ENCODE measurements at places on chromosomes 3 and 15. TPM values are rescaled to one million over a fixed set of nuclear protein-coding genes. Genes with fewer than 3 reads are reported as not detected.

DNA sequence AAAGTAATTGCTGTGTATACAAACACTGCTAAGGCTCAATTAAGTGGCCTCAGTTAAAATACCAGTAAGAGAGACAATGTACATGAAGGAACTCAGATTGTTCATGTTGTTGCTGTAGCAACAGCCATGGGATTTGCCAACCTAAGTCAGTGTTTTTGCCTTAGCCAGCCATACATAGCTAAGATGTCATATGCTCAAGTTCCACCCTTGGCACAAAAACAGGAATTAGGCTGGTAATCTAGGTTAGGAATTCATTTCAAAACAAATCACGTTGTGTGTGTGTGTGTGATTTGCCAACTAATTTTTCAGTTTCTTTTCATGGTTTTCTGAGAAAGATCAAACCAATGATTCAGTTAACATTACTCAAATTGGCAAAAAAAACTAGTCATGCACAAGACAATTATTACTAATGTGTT is 143.7 kb upstream of the KCNMB2 start:
- no peak overlapping the region for H3K4me3 ChIP-seq
- DNase-seq: no peak
- no peaks in the 10 kb centered on the region for H3K4me1 ChIP-seq
- no peaks in the 10 kb centered on the region for H3K36me3 ChIP-seq
- no peaks in the 10 kb centered on the region for H3K27me3 ChIP-seq

- H3K4me1 ChIP-seq: no peaks in the 10 kb centered on the region
- no peak overlapping the region for H3K27ac ChIP-seq
- H3K4me3 ChIP-seq: no peak overlapping the region
Observed at GRCh38 chr3:174202561-174202960, 656.6 kb upstream of the NAALADL2 start.

DNA sequence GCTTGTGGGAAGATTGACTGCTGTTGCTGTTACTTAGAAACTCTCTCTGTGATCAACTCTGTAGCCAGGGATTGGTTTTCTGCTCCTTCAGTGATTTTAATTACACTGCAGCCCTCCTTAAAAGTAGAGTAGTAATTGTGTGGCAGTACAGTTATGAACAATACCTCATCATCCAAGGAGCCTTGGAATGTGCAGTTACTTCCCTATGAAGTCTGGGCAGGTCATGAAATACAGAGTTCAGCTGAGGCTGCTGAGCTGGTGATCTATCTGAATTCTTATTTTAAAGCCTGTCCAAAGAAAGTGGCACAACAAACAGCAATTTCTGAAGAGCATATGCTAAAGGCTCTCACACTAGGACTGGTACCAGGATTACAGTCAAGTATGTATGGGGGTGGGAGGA is 37.4 kb upstream of the MRPL3 start:
- H3K4me3 ChIP-seq: no peak overlapping the region
- DNase-seq: no peak

GRCh38 chr3:168341956-168342936 is 246.5 kb upstream of the GOLIM4 start:
- H3K4me1 ChIP-seq: no peaks in the 10 kb centered on the region
- no peak for DNase-seq
- no peaks in the 10 kb centered on the region for H3K27me3 ChIP-seq
- no peak overlapping the region for H3K4me3 ChIP-seq
- H3K36me3 ChIP-seq: no peaks in the 10 kb centered on the region
- no peak overlapping the region for H3K27ac ChIP-seq

DNA sequence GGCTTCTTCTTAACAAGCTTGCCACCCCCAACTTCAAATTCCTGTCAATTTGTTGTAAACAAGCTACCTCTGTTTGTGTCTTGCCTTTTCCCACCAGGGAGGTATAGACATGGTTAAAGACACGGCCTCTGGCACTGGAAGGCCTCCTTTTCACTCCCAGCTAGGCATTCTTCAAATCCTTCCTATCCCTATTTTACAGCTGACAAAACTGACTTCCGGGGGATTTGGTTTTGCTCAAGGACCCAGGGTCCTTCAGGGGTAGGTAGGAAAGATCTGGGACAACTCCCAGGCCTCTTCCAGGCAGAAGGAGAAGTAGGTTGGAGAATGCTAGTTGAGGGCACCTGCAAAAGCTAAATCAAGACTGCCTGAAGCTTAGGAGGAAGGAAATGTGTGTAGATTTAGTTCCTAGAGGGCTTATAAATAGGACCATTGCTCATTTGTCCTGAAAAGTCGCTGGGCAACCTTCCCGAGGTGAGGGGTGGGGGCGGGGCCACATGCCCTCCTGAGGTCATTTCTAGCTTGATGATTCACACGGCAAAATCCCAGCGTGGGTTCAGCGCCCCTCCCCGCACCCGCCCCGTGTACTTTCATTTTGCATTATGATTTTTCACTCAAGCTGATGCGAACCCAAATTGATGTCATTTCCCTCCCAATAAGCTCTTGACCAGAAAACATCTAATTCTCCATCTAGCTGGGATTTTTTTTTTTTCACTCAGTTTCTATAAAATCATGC is 365.5 kb downstream of the SHQ1 start:
- H3K27me3 ChIP-seq: no peaks in the 10 kb centered on the region
- DNase-seq: peak; percentile 46
- H3K27ac ChIP-seq: no peak overlapping the region
- peak overlapping the region; percentile 49 for H3K4me3 ChIP-seq
- H3K4me1 ChIP-seq: peaks cover 10% of the 10 kb centered on the region
- H3K36me3 ChIP-seq: no peaks in the 10 kb centered on the region

- no peaks in the 10 kb centered on the region for H3K27me3 ChIP-seq
- peaks cover 55% of the 10 kb centered on the region for H3K4me1 ChIP-seq
Observed at GRCh38 chr15:85579957-85580694, 199.7 kb downstream of the AKAP13 start.

- H3K27me3 ChIP-seq: no peaks in the 10 kb centered on the region
- DNase-seq: no peak
- H3K27ac ChIP-seq: no peak overlapping the region
- H3K4me1 ChIP-seq: no peaks in the 10 kb centered on the region
- no peak overlapping the region for H3K4me3 ChIP-seq
- no peaks in the 10 kb centered on the region for H3K36me3 ChIP-seq
Observed at GRCh38 chr3:34947834-34948233, 691.5 kb upstream of the ARPP21 start.

- H3K27me3 ChIP-seq: no peaks in the 10 kb centered on the region
- no peaks in the 10 kb centered on the region for H3K36me3 ChIP-seq
- DNase-seq: no peak
- H3K4me1 ChIP-seq: no peaks in the 10 kb centered on the region
- H3K4me3 ChIP-seq: no peak overlapping the region
- H3K27ac ChIP-seq: no peak overlapping the region
Observed at GRCh38 chr3:59653405-59654122, 603.7 kb upstream of the CFAP20DC start.

FBXL2 gene
- not detected for total RNA-seq

GRCh38 chr3:56930706-56931105 is 129.0 kb upstream of the ARHGEF3 start:
- H3K4me1 ChIP-seq: peaks cover 4% of the 10 kb centered on the region
- H3K36me3 ChIP-seq: no peaks in the 10 kb centered on the region
- no peak overlapping the region for H3K27ac ChIP-seq
- H3K27me3 ChIP-seq: no peaks in the 10 kb centered on the region
- no peak for DNase-seq

DNA sequence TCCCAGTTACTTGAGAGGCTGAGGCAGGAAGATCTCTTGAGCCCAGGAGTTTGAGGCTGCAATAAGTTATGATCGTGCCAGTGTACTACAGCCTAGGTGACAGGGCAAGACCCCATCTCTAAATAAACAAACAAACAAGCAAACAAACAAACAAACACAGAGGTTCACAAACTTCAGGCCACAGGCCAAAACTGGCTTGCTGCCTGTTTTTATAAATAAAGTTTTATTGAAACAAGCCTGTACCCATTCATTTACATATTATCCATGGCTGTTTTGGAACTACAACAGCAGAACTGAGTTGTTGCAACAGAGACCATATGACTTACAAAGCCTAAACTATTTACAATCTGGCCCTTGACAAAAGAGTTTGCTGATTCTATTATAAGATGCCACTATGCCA is 6.5 kb downstream of the DYNC1LI1 start:
- H3K4me1 ChIP-seq: peaks cover 4% of the 10 kb centered on the region
- H3K27ac ChIP-seq: no peak overlapping the region
- DNase-seq: no peak
- H3K4me3 ChIP-seq: no peak overlapping the region

DNA sequence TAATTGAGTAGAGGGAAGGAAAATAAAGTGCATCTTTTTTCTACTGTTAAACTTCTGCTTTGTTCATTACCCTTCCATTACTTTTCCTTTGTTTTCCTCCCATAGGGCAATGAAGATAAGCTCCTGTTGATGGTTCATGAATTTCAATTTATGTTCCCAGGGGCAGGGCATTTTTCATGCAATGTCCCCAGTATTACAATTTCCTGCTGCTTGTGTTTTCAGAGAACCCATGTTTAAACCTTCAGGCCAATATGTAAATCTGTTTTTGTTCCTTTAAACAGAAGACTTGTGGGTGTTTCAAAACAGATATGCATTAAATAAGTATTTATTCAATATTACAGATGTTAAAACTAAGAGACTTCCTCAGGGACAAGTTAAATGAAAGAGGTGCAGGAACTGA is 834.5 kb downstream of the ZPLD1 start:
- no peaks in the 10 kb centered on the region for H3K4me1 ChIP-seq
- DNase-seq: no peak
- H3K27ac ChIP-seq: no peak overlapping the region
